ENCODE measurements at places on chromosomes 3 and 15.

DNA sequence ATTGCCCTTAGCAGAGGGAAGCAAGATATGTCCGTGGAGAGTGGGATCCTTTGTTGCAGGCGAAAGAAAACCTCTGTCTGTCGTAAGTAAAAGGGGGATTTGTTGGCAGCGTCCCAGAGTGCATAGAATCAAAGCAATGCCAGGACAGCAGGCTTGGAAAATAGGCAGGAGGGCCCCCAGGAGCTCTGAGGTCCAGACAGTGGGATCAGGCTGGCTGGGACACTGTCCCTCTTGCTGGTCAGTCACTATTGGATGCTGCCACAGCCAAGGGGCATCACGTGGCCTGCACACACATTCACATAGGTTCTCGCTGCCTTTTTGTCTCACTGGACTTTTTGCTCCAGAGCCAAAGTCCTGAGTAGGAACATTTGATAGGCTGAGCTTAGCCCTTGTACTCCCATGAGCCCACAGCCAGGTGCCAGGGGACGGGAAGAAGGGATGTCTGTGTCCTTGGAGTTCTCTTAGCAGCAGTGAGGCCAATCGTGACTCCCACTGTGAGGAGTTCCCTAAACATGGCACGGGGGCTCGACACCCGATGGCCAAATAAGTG is 10.7 kb downstream of the MUC20 start:
- no peak for DNase-seq

DNA sequence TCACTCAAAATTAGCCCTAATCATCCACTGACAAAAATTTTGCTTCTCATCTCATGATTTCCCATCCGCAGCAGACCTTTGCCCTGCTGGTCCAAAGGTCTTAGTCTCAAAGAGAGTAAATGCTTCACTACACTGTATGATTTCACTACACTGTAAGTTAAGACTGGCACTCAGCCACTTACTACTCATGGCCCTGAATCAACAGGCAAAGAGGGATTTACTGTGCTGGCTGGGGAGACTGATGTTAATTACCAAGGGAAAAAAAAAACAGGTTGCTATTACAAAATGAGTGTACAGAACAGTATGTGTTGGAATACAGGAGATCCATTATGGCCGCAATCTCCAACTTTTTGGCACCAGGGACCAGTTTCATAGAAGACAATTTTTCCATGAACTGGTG is 214.8 kb downstream of the ZMAT3 start:
- peak; percentile 30 for DNase-seq

DNA sequence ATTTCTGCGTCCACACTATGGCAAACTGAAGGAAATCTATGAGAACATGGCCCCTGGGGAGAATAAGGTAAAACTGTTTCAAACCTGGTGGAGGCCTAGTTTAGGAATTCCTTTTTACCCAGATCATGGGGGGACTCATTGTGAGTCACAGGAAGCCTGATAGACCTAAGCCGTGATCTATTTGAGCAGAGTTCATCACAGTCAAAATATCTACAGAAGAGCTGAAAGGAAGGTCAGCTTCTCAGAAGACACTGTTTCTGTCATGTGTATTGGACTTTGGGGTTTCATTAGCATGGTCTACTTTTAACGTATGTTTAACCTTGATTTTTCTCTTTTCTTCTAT is 1.3 kb downstream of the PSMD2 start:
- peak; percentile 82 for DNase-seq

DNA sequence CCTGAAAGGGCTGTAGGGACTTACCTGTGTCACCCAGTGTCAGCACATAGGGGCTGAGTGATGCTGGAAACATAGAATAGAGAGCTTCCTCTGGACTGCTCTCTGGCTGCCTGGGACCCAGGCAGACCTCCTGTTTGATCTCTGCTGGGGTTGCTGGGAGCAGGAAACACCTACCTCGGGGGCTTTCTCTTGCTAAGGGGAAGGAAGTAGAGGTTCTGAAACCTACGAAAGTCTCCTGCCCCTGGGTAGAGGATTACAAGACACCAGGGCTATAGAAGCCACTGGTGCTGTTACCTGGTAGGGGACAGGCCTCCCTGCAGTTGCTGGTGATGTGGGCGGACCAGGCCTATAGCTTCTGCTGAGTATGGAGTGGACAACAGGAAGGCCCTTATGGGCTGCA is 81.7 kb downstream of the DHX30 start:
- DNase-seq = no peak

DNA sequence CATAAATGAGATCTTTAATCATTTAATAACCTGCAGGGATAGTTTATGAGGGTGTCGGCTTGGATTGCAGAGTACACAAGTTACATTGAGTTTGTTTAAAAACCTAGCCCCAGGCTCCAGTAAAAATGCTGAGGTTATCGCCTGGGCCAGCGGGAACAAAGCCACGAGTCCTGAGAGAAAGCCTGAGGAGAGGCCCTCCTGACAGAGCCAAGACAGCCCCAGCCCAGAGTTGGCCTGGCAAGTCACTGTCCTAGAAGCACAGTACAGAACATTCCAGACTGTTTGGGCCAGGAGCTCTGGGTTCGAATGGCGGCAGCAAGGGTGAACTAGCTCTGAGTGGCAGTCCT is 32.4 kb downstream of the SEC61A1 start:
- peak; percentile 82 for DNase-seq

DNA sequence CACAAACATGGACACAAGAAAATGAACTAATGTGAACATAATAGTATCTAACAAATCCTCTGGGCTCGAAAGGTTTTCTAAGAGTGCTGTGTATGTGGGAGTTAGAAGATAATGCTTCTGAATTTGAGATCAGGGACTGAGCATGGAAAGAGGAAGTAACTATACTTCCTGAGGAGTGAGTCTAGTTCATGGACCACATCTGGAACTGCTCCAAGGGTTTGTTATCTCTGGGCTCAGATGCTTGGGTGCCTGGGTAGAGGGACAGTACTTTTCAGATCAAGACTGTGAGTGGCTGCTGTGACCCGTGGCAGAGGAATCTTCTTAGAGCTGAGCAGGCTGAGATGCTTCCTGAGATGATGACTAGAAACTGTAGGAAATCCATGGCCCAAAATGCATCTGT is 28.5 kb downstream of the TBC1D23 start:
- DNase-seq = peak; percentile 30

DNA sequence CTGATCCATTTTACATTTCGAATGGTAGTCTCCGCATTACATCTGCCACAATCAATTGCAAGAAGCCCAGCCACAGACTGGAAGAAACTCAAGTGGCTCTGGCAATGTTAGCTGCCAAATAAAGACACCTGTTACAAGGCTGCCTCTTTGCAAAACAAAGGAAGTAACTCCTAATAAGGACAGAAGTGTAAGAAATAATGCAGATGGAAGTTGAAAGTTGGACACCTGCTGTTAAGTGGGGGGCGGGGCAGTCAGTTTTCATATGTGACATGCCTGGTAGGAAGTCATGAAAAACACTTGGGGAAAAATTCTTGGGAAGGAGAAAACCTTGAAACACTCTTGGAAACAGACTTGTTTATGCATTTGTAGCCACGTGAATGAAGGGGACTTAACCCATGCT is 54.1 kb upstream of the ATP2C1 start:
- DNase-seq = no peak

GRCh38 chr3:59085976-59086375 is 36.2 kb upstream of the CFAP20DC start:
- no peak for DNase-seq

DNA sequence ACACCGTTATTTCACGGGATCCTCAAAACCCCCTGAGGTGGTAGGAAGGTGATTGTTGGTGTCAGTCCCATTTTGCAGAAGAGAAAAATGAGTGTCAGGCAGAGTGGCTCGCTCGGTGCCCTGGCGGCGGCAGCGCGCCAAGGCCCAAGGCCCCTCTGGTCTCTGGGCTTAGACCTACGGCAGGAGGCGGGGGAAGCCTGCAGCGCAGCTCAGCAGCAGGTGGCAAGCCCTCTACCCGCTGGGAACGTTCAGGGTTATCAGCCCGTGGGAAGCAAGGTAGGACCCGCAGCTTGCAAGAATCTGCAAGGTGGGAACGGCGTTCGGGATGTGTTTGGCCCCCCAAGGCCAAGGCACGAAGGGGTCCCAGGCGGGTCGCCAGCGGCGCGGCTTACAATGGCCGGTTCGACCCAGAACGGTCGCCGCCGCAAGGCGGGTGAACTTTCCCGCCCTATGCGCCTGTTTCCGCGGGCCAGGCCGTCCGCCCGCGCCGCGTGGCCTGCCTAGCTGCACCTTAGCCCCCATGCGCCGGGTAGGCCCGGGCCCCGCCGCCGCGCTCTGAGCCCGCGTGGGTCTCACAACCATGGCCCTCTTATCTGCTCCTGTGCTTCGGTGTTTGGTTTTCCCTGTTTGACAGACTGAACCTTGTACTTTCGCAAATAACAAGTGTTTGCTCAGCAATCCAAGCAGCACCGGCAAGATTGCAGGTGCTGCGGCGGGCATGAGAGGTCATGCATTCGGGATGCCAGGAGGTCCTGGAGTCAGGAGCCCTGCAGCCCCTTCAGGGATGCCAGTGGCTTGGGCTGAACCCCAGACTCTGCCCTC is 39.7 kb downstream of the CCNL1 start:
- DNase-seq = no peak

GRCh38 chr3:54262541-54262940 is 140.2 kb downstream of the CACNA2D3 start:
- DNase-seq = no peak

- no peak for DNase-seq
These were observed 10.2 kb upstream of the TMEM45A start for GRCh38 chr3:100482176-100482575.

- DNase-seq = no peak
These were observed 77.2 kb downstream of the TOP2B start for GRCh38 chr3:25587526-25587925.

- no peak for DNase-seq
These were observed 197.7 kb upstream of the ROBO2 start for GRCh38 chr3:76842216-76842615.

DNA sequence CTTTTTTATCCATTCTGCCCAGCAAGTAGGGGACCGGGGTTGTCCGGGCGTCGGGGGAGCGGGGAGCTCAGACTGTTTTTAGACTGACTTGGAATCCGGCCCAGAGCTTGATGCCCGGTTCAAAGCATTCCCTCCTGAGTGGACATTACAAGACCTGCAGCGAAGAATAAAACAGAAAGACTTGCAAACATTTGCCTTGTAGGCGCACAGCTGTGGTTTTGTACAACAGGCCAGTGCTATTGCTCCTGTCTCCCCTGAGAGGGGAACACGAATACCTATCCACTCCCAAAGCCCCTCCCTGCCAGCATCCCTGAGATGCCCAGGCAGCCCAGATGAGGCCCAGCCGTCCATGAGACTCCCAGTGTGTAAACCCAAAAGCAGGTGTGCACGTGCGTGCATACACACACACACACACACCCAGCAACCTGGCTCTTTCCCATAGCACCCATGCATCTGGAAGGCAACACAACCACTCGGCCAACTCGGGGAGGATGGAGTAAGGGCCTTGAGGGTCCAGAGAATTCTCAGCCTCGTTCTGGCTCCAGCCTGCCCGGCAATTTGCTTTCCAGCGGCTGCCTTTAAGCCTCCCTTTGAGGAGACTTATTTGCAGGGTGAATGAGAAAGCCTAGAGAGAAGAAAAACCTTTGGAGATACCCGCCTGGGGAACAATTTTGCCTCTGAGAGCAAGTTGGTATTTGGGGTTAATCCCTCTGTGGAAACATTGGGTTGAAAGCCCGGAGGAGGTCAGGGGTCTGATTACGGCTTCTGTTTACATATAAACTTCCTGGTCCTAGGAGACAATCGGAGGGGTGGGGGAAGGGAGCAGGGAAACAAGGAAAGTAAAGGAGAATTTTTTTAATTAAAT is 161.0 kb upstream of the HES1 start:
- peak; percentile 56 for DNase-seq

DNA sequence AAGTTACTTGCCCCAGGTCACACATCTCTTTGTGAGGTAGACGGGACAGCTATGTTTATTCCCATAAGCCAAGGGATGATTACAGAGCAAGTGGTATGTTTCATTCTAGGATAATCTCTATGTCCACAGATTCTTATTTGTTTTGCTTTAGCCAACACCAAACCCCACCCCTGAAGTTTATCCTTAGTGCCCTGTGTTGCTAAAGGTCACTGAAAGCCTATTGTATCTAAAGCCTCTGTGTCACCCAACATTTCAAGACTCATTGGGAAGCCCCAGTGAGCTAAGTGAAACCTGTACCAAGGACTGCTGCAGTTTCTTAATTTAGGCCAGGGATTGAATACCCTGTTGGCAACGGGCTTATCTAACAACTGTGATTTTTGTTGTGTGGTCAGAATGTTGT is 135.6 kb downstream of the ADAMTS9 start:
- DNase-seq = no peak

DNA sequence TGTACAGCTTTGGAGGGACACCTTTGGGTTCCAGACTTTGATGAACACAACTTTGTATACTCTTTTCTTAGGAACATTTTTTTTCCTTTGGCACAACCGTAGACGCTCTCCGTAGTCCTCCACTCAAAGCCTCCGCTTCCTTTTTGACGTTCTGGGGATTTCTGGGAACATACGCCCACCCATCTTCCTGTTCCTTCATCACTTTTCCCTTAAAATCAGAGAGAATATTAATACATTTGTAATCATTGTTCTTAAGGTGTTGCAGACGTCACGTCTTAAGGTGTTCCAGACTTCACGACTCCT is 405 bp upstream of the SPG21 start:
- DNase-seq = no peak

- no peak for DNase-seq
These were observed 234.4 kb upstream of the ADAMTS9 start for GRCh38 chr3:64922213-64922612.

GRCh38 chr3:128210711-128211110 is 57.4 kb downstream of the EEFSEC start:
- no peak for DNase-seq

DNA sequence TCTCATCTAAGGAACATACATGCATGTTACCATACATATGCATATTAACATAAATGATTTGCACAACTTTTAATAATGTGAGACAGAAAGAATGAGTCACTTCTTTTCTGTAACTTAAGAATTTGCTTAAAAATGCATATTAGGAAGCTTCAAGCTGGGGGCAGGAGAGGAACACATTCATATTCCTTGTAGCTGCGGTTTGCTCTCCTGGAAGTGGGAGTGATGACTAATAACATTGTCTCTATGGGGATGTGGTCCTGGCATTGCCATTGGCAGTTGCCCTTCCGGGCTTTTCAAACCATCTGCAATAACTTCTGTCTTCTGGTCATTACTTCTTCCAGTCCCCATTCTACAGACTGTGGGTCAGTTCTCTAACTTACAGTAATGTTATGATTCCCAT is 15.6 kb downstream of the CHST2 start:
- DNase-seq = peak; percentile 97

DNA sequence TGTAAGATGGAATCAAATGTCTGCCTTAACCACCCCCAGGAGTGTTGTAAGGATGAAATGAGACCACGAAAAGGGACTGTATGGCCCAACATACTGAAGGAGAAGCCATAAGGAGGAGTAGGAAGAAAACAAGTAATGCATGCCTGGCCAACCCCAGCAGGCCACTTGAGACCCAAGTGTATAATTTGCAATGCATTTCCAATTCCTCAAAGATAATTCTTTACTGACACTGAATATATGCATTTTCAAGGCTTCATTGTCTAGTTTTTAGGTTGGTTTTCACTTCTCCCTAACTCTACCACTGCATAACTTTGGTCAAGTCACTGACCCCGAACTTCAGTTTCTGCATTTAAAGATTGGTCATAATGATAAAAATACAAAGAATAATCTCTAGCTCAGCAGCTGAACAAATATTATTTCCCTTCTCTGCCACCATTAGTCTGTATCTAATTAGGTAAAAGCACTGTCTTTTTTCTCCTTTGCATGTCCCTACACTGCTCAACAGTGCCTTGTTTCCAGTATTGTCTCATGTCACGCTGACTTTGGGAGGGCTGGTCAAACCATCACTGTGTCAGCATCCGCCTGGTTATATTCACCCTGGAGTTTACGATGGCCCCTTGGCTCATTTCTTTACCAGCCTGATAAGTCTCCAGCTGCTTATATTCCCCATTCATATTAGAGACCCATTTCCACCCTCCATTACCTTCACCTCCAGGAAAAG is 378.6 kb downstream of the NTRK3 start:
- DNase-seq = no peak

Data from M059J (cell line).